Mesothelial cell of epicardium (in vitro differentiated cells): ENCODE measurements at places on chromosomes 1 and 21. TPM values are rescaled to one million over a fixed set of nuclear protein-coding genes. Genes with fewer than 3 reads are reported as not detected.

DNA sequence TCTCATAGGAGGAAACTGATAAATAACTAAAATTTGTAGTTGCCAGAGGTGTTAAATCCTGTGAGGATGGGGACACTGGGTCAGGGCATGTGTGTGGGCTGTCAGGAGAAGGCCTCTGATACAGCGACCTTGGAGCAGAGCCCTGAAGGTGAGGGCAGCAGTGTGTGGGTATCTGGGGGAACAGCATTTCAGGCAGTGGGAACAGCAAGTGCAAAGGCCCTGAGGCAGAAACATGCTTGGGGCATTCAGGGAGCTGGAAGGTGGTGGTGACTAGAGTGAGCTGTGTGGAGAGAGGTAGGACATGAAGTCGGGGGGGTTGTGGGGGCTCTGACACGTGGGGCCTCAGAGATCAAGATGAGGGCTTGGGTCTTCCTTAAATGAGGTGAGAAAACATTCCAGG lies 30.7 kb downstream of the ARHGEF10L start:
- H3K27me3 ChIP-seq = no peaks in the 10 kb centered on the region
- H3K4me1 ChIP-seq = peaks cover 48% of the 10 kb centered on the region
- DNase-seq = no peak
- no peak overlapping the region for H3K4me3 ChIP-seq
- H3K27ac ChIP-seq = peak overlapping the region; percentile 91
- no peaks in the 10 kb centered on the region for H3K36me3 ChIP-seq

- H3K4me3 ChIP-seq = no peak overlapping the region
- peaks cover 28% of the 10 kb centered on the region for H3K4me1 ChIP-seq
- no peak overlapping the region for H3K27ac ChIP-seq
- no peaks in the 10 kb centered on the region for H3K27me3 ChIP-seq
- no peak for DNase-seq
Observed at GRCh38 chr1:231512147-231512698, 16.2 kb upstream of the TSNAX start.

- no peak for DNase-seq
- no peak overlapping the region for H3K4me3 ChIP-seq
- no peaks in the 10 kb centered on the region for H3K27me3 ChIP-seq
- peaks cover 2% of the 10 kb centered on the region for H3K36me3 ChIP-seq
- peaks cover 18% of the 10 kb centered on the region for H3K4me1 ChIP-seq
- H3K27ac ChIP-seq = peak overlapping the region; percentile 71
Observed at GRCh38 chr21:21018821-21019220, 20.6 kb downstream of the NCAM2 start.

GRCh38 chr1:175383239-175383638 lies 190.7 kb upstream of the KIAA0040 start:
- H3K27me3 ChIP-seq = peaks cover 76% of the 10 kb centered on the region
- DNase-seq = no peak
- no peaks in the 10 kb centered on the region for H3K4me1 ChIP-seq
- no peak overlapping the region for H3K4me3 ChIP-seq

GRCh38 chr1:58017641-58018040 lies 528.9 kb downstream of the OMA1 start:
- peaks cover 11% of the 10 kb centered on the region for H3K27me3 ChIP-seq
- H3K27ac ChIP-seq = no peak overlapping the region
- no peaks in the 10 kb centered on the region for H3K36me3 ChIP-seq
- no peak for DNase-seq

DNA sequence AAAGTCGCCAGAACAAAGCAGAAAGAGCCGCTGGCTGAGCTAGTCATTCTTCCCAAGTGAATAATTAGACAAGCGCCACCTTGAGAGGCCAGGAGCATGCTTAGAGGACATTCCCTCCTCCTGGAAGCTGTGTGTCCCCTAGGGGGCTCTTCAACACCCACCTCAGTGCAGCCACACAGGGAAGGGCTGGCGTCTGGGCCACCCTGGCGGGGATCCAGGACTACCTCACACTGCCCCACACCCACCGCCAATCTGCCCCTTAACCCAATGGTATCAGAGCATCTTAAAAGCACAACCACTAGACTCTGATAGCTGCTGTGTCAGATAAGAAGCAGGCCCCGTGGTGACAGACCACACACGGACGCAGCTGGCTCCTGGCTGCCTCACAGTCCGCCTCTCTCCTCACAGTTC lies 24.9 kb downstream of the SETD4 start:
- H3K27ac ChIP-seq = no peak overlapping the region
- H3K4me1 ChIP-seq = peaks cover 4% of the 10 kb centered on the region
- DNase-seq = no peak
- H3K27me3 ChIP-seq = no peaks in the 10 kb centered on the region

DNA sequence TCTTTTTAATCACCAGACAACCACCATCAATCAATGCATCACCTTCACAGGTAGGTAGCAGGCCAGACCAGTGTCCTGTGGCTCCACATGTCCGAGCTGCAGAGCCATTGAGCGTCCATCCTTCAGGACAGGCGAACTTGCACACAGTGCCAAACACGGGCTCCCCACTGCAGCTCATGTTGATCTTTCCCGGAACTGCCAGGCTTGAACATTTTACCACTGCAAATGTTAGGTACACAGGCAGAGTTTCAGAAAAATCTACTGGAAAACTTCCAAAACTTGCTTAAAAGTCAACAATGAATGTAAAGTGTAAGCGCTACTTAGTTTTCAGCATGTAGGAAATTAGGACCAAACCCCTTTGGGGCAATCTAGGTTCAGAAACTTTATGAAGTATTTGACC lies 6.6 kb downstream of the SELE start:
- H3K4me3 ChIP-seq = no peak overlapping the region
- H3K36me3 ChIP-seq = no peaks in the 10 kb centered on the region
- H3K4me1 ChIP-seq = peaks cover 53% of the 10 kb centered on the region
- H3K27me3 ChIP-seq = no peaks in the 10 kb centered on the region
- DNase-seq = no peak

GRCh38 chr21:38297871-38298270 lies 41.1 kb downstream of the KCNJ15 start:
- DNase-seq = no peak
- peak overlapping the region; percentile 12 for H3K27ac ChIP-seq
- peaks cover 56% of the 10 kb centered on the region for H3K4me1 ChIP-seq
- H3K27me3 ChIP-seq = no peaks in the 10 kb centered on the region
- no peaks in the 10 kb centered on the region for H3K36me3 ChIP-seq

- H3K27me3 ChIP-seq = no peaks in the 10 kb centered on the region
- H3K27ac ChIP-seq = no peak overlapping the region
- no peaks in the 10 kb centered on the region for H3K36me3 ChIP-seq
- H3K4me1 ChIP-seq = peaks cover 4% of the 10 kb centered on the region
- H3K4me3 ChIP-seq = no peak overlapping the region
Observed at GRCh38 chr1:236090741-236091147, 25.9 kb upstream of the NID1 start.

DNA sequence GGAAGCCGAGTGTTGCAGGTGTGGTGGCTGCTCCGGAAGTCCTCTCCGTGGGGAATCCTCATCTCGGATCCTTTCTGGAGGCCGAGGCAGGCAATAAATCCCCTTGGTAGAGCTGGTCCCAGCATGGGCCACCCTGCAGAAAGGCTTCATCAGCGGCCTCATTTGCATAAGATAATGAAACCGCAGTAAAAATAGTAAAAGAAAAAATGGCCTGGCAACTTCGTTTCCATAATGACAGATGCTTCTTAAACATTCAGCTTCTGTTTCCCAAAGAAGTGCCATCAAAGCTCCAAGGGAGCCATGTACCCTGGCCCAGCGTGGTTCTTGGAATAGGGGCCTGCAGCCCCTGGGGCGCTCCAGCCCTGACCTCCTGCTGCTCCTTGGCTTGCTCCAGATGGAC lies 244.1 kb downstream of the GRIK3 start:
- H3K4me3 ChIP-seq = no peak overlapping the region
- H3K4me1 ChIP-seq = no peaks in the 10 kb centered on the region
- peaks cover 49% of the 10 kb centered on the region for H3K27me3 ChIP-seq
- DNase-seq = no peak
- H3K27ac ChIP-seq = no peak overlapping the region

GRCh38 chr1:79848316-79848715 lies 841.8 kb upstream of the ADGRL4 start:
- H3K4me3 ChIP-seq = no peak overlapping the region
- H3K27ac ChIP-seq = no peak overlapping the region
- no peaks in the 10 kb centered on the region for H3K36me3 ChIP-seq
- H3K27me3 ChIP-seq = no peaks in the 10 kb centered on the region
- DNase-seq = no peak

DNA sequence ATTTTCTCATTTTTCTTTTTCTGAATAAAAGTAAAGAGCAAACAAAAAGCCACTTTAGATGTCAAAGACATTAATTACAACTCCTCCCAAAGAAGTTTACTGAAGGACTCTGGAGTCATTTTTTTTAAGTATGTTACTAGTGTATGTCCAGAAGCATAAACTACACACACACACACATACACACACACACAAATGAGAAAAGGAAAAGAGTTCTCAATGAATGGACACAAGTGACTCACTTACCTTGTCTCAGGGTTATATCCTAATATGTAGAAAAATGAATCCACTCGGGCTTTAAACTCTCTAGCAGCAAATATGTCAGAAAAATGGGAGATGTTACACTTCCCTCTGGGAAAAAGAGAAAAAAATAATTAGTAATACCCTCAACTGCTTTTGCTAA lies 223.1 kb downstream of the SLC45A1 start:
- H3K4me1 ChIP-seq = peaks cover 33% of the 10 kb centered on the region
- peaks cover 26% of the 10 kb centered on the region for H3K36me3 ChIP-seq

GRCh38 chr1:58346036-58346355 lies 200.5 kb downstream of the OMA1 start:
- H3K27me3 ChIP-seq = peaks cover 5% of the 10 kb centered on the region
- H3K27ac ChIP-seq = no peak overlapping the region
- H3K4me1 ChIP-seq = no peaks in the 10 kb centered on the region
- H3K36me3 ChIP-seq = peaks cover 2% of the 10 kb centered on the region
- H3K4me3 ChIP-seq = no peak overlapping the region

GRCh38 chr1:85578321-85579295 lies 2.0 kb upstream of the CCN1 start:
- H3K4me1 ChIP-seq = peaks cover 56% of the 10 kb centered on the region
- H3K27ac ChIP-seq = peak overlapping the region; percentile 99
- H3K36me3 ChIP-seq = peaks cover 20% of the 10 kb centered on the region
- no peak for DNase-seq

- H3K4me3 ChIP-seq = peak overlapping the region; percentile 83
- H3K27ac ChIP-seq = no peak overlapping the region
- peaks cover 11% of the 10 kb centered on the region for H3K27me3 ChIP-seq
- DNase-seq = no peak
Observed at GRCh38 chr1:225883616-225884265, 1.6 kb upstream of the TMEM63A start.

DNA sequence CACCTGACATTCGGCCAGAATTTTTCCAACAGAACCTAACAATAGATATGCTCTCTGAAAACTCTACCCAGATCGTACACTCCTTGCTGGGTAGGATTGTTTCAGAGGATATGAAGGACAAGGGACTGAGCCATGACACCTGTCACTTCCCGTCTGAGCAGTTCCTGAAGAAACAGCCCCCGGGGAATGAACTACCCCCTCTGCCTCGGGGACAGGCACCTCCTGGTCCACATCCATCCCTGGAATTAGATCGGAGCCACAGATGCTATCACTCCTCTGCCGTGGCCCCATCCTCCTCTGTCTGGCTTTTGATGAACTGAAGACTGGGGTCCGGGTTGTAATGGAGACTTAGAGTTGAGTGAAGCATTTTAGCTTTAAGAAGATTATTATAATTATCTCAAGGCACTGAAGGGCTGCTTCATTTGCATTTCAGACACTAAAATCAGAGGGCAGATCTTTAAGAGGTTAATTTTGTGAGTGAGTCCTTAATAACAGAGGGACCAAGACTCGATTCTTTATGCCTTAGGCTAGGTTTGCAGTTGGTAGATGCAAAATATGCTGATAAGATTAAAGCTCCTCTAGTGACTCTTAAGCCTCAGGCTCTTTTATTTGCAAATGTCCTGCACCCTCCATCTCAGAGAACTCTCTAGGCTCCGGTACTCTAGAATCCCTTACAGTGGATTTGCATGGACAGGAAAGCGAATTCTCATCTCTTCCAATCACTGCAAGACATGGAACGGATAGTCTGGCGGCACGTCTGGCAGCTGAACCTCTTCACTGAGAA lies 333.8 kb downstream of the KIF26B start:
- no peak for DNase-seq
- H3K27me3 ChIP-seq = no peaks in the 10 kb centered on the region
- H3K4me3 ChIP-seq = no peak overlapping the region

- peaks cover under 1% of the 10 kb centered on the region for H3K36me3 ChIP-seq
- no peaks in the 10 kb centered on the region for H3K27me3 ChIP-seq
- peaks cover 33% of the 10 kb centered on the region for H3K4me1 ChIP-seq
- H3K4me3 ChIP-seq = peak overlapping the region; percentile 42
- DNase-seq = no peak
Observed at GRCh38 chr1:78007677-78008341, 3.1 kb downstream of the DNAJB4 start.

- H3K36me3 ChIP-seq = no peaks in the 10 kb centered on the region
- no peak for DNase-seq
- peaks cover 24% of the 10 kb centered on the region for H3K4me1 ChIP-seq
- H3K27ac ChIP-seq = no peak overlapping the region
- H3K27me3 ChIP-seq = no peaks in the 10 kb centered on the region
- H3K4me3 ChIP-seq = no peak overlapping the region
Observed at GRCh38 chr1:236514703-236515442, 8.9 kb upstream of the LGALS8 start.

DNA sequence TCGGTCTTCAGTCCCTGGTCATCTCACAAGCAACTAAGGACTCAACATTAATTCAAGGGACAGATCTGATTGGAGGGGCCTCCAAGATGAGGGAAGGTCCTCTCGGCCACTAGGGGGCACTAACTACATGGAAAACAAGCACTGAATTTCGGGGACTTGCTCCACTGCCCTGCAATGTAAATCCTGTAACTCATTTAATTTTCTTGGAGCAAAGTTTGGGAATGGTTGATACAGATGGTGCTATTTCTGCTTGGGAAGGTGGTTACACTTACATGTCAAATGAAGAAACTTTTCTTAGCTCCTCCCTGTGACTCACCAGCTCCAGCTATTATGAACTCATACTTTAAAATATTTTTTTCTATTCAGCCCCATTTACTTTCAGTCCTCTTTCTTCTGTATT lies 97.4 kb upstream of the KCNJ15 start:
- H3K27ac ChIP-seq = no peak overlapping the region
- H3K4me1 ChIP-seq = no peaks in the 10 kb centered on the region
- peaks cover 24% of the 10 kb centered on the region for H3K27me3 ChIP-seq
- H3K36me3 ChIP-seq = no peaks in the 10 kb centered on the region
- no peak overlapping the region for H3K4me3 ChIP-seq

FYB2 gene
- total RNA-seq = 0.34 to 0.45 TPM (median 0.40 TPM) in 3 replicates

PTGER3 gene
- 0.29 to 0.59 TPM (median 0.54 TPM) in 3 replicates for total RNA-seq

NAV1 gene
- 88.8 to 95.9 TPM (median 95.4 TPM) in 3 replicates for total RNA-seq

NR1I3 gene
- not detected in 3 replicates for total RNA-seq

PLA2G2F gene
- total RNA-seq = not detected in 3 replicates

RXFP4 gene
- not detected in 3 replicates for total RNA-seq

GJA5 gene
- total RNA-seq = 0.61 to 1.3 TPM (median 0.62 TPM) in 3 replicates

INSRR gene
- 0.45 to 0.66 TPM (median 0.51 TPM) in 3 replicates for total RNA-seq

OR2T33 gene
- total RNA-seq = not detected in 3 replicates

PLA2G5 gene
- 0.25 TPM in 1 of 3 replicates, not detected in the others for total RNA-seq
